Heart left ventricle (tissue), 16 donors: ENCODE measurements at places on chromosomes 5 and 9. TPM values are rescaled to one million over a fixed set of nuclear protein-coding genes. Genes with fewer than 3 reads are reported as not detected.
A peak's percentile ranks its signal among the peaks of the same experiment; 100 is the strongest.

DNA sequence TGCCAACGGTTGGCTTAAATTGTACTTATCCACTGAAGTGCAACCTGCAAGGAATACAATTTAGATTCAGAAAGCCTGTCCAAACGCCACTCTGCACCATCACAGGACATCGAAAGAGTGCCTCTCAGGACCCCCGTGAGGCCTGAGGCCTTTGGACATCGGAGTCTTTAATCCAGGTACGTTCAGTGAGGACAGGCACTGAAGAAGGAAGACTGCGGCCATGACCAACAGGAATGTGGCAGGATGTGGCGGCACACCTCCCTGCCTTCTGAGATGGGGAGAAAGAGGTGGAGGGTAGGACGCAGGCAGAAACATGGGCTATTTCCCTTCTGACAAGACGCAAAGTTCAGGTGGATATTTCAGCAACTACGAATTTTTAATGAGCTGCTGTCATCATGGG lies 205.8 kb downstream of the FANCC start:
- DNase-seq = no peak

DNA sequence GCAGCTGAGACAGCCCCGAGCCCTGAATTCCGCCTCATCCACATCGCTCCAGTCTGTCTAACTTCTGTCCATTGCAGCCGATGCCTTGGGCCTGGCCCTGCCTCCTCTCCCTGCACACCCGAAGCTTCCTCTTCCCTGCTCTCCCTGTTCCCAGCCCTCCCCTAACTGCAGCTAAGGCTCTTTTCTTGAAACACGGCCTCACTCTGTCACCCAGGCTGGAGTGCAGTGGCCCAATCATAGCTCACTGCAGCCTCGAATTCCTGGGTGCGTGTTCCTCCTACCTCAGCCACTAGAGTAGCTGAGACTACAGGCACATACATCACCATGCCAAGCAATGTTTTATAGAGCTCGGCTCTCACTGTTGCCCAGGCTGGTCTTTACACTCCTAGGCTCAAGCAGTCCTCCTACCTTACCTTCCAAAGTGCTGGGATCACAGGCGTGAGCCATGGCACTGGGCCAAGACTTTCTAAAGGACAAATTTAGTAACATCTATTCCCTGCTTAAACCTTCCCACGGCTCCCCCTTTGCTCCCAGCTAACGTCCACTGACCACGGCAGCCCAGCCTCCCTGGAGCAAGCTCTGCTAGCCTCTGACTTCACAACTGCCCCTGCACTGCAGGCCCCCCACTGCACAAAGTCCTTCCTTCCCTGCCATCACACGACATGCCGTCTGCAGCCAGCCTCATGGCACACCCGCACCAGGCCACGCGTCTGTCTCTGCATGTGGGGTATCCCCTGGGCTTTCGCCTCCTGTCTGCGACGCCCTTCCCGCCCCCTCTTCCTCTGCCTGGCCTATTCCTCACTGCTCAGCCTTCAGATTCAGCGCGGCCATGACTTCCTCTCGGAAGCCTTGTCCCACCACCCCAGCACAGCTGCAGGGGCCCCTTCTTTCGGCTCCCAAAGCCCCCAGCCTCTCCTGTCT lies 28.6 kb downstream of the LAMC3 start:
- peak; percentile 40 for DNase-seq

GRCh38 chr9:91193658-91194391 lies 167.9 kb downstream of the AUH start:
- peak; percentile 90 for DNase-seq

- DNase-seq = no peak
Measured at GRCh38 chr5:1312206-1312605, 17.3 kb upstream of the TERT start.

DNA sequence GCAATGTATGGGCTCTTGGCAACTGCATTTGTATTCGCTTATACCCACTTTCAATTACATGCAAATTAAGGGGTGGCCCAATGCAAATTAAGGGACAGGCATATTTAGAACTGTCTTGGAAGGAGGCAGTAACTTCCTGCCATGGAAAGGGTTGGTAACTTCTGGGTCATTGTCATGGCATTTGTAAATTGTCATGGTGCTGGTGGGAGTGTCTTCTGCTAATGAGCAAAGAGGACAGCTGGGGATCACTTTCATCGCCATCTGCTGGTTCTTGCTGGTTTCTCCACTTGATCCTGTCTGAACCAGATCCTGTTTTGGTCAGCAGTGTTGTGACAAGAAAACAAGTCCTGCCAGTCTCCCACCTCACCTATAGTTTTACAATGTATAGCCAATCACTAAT lies 23.3 kb upstream of the UGT3A2 start:
- no peak for DNase-seq

- no peak for DNase-seq
Measured at GRCh38 chr5:177602458-177602830, 2.5 kb downstream of the B4GALT7 start.

PCDHGA12 gene
- 3.2 TPM for total RNA-seq

FIBCD1 gene
- total RNA-seq = 2.3 TPM
